ENCODE measurements at places on chromosomes 2 and 18. TPM values are rescaled to one million over a fixed set of nuclear protein-coding genes. Genes with fewer than 3 reads are reported as not detected.

The C2orf72 gene
- total RNA-seq, result not detected

The GALNT3 gene
- total RNA-seq, result 3.1 TPM

The MALL gene
- 442 TPM for total RNA-seq

The SERPINB12 gene
- not detected for total RNA-seq

The DES gene
- 4.7 TPM for total RNA-seq

The CSRNP3 gene
- 3.4 TPM for total RNA-seq

The RNMT gene
- total RNA-seq, result 30.0 TPM

The SERPINB10 gene
- total RNA-seq, result not detected

The VWA3B gene
- not detected for total RNA-seq

The LOXHD1 gene
- not detected for total RNA-seq

The CCDC85A gene
- 0.45 TPM for total RNA-seq
